HFFc6 (cell line): ENCODE measurements at places on chromosomes 5 and 9. TPM values are rescaled to one million over a fixed set of nuclear protein-coding genes. Genes with fewer than 3 reads are reported as not detected.

PCDH1 gene
- 0.07 to 0.12 TPM in 2 of 3 replicates, not detected in the other for total RNA-seq

DNA sequence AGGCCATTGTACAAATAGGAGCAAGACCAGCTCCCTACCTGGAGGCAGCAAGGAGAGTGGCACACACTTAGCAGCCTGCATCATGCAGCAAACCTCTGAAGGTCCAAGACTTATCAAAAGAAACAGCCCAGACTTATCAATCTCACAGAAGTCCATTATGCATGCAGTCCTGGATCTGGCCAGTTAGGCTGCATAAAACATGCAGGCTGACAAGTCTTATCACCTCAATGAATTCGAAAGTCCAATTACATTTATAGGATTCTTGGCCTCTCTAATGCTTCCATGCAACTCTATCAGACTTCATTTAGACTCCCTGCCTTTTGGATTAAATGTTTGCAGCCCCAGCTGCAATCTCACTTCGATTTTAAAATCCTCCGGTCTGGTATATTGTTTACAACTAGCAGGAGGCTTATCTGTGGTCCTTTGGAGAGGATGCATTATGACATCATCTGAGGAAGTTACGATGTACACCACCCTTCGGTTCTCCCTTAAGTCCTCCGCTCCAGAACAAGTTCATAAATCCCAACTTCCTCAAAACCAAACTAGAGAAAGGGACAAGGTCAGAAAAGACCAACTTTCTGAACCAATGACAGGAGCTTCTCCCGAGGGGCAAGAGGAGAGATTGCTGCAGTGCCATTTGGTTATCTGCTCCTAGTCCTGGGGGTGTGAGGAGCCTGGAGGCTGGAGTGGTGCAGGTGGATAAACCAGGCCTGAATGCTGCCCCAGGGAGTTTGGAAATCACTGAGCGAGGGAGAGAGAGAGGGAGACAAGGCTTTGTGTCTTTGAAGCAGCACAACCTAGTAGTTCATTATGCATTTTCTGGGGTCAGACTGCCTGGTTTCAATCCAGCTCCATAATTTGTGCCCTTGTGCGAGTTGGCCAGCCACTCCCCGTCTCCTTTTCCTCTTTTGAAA lies 313.9 kb downstream of the TLE1 start:
- H3K27me3 ChIP-seq = peaks cover 1% of the 10 kb centered on the region; the same call in 1 of the 2 replicates
- H3K4me3 ChIP-seq = no peak overlapping the region
- H3K4me1 ChIP-seq = peaks cover 18% of the 10 kb centered on the region
- H3K36me3 ChIP-seq = no peaks in the 10 kb centered on the region
- DNase-seq = no peak

GRCh38 chr9:18520416-18521047 lies 46.6 kb downstream of the ADAMTSL1 start:
- DNase-seq = no peak
- H3K36me3 ChIP-seq = peaks cover 22% of the 10 kb centered on the region
- no peak overlapping the region for H3K4me3 ChIP-seq
- peaks cover 26% of the 10 kb centered on the region; the same call in 1 of the 2 replicates for H3K4me1 ChIP-seq

CDC25C gene
- total RNA-seq = 4.1 to 9.0 TPM (median 5.7 TPM) in 3 replicates

GRCh38 chr9:86660146-86660943 lies 287.0 kb downstream of the GAS1 start:
- H3K4me1 ChIP-seq = peaks cover 16% of the 10 kb centered on the region
- H3K27ac ChIP-seq = peak overlapping the region; percentile 54; the same call in 1 of the 2 replicates
- no peaks in the 10 kb centered on the region for H3K36me3 ChIP-seq
- peaks cover 2% of the 10 kb centered on the region; the same call in 1 of the 2 replicates for H3K27me3 ChIP-seq
- DNase-seq = peak; percentile 81

DNA sequence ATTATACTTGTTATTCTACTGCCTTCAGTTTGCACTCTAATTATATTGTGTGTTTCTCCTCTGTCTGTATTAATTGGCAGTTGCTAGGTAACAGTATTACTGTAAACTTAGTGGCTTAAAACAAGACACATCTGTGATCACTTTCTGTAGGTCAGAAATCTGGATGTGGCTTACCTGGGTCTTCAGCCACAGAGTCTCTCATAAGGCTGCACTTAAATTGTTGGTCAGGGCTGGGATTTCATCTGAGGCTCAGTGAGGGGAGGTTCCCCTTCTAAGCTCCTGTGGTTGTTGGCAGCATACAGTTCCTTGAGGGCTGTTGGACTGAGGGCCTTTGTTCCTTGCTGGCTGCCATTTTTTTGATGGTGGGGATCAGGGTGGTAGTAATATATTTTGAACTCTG lies 68.8 kb downstream of the SLC44A1 start:
- no peak overlapping the region for H3K4me3 ChIP-seq
- H3K27me3 ChIP-seq = no peaks in the 10 kb centered on the region; the same call in 1 of the 2 replicates
- H3K36me3 ChIP-seq = peaks cover 6% of the 10 kb centered on the region
- DNase-seq = no peak
- H3K27ac ChIP-seq = no peak overlapping the region
- no peaks in the 10 kb centered on the region for H3K4me1 ChIP-seq

FYB1 gene
- total RNA-seq = 0.58 to 2.2 TPM (median 1.5 TPM) in 3 replicates

ABCA2 gene
- 23.5 and 28.2 TPM in 2 replicates for total RNA-seq

- no peaks in the 10 kb centered on the region for H3K36me3 ChIP-seq
- DNase-seq = no peak
- no peak overlapping the region for H3K4me3 ChIP-seq
- peaks cover 32% of the 10 kb centered on the region for H3K27me3 ChIP-seq
- H3K27ac ChIP-seq = no peak overlapping the region
- H3K4me1 ChIP-seq = no peaks in the 10 kb centered on the region
Observed at GRCh38 chr5:151643388-151643787, 43.3 kb downstream of the SPARC start.

- peak overlapping the region; percentile 91 for H3K27ac ChIP-seq
- H3K27me3 ChIP-seq = peaks cover 4% of the 10 kb centered on the region; the same call in 1 of the 2 replicates
- H3K4me1 ChIP-seq = peaks cover 97% of the 10 kb centered on the region
- H3K36me3 ChIP-seq = peaks cover 44% of the 10 kb centered on the region
Observed at GRCh38 chr5:135391869-135392255, 7.2 kb downstream of the MACROH2A1 start.

- H3K4me3 ChIP-seq = no peak overlapping the region
- no peak overlapping the region for H3K27ac ChIP-seq
- no peaks in the 10 kb centered on the region; the same call in 1 of the 2 replicates for H3K27me3 ChIP-seq
- H3K36me3 ChIP-seq = no peaks in the 10 kb centered on the region
Observed at GRCh38 chr5:13278811-13279210, 665.7 kb downstream of the DNAH5 start.

GRCh38 chr9:130934246-130934645 lies 4.8 kb downstream of the FIBCD1 start:
- no peak for DNase-seq
- no peak overlapping the region for H3K4me3 ChIP-seq
- H3K27me3 ChIP-seq = peaks cover 13% of the 10 kb centered on the region
- no peak overlapping the region for H3K27ac ChIP-seq
- H3K4me1 ChIP-seq = peaks cover 48% of the 10 kb centered on the region
- no peaks in the 10 kb centered on the region for H3K36me3 ChIP-seq
